Hematopoietic multipotent progenitor cell treated with erythropoietin and hydrocortisone succinate and interleukin-3 and kit ligand, for 15 days (in vitro differentiated cells): ENCODE measurements at places on chromosomes 16 and 17.
A peak's percentile ranks its signal among the peaks of the same experiment; 100 is the strongest.

DNA sequence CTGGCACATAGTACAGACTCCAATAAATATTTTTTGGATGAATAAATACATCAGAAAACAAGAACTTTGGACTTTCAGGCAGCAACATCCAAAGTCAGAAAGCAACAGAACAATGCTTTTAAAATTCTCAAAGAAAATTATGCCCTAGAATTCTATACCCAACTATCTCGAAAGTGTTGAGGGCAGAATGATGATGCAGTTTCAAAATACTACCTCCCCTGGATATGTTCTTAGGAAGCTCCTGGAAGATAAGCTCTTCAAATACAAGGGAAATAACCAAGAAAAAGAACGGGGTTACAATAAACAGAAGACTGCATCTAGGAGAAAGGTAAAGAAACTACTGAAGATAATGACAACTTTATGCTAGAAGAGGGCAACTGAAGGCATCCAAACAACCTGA lies 11.0 kb downstream of the SIAH1 start:
- no peak for DNase-seq

- no peak for DNase-seq
These were observed 13.2 kb upstream of the AATK start for GRCh38 chr17:81179220-81179619.

DNA sequence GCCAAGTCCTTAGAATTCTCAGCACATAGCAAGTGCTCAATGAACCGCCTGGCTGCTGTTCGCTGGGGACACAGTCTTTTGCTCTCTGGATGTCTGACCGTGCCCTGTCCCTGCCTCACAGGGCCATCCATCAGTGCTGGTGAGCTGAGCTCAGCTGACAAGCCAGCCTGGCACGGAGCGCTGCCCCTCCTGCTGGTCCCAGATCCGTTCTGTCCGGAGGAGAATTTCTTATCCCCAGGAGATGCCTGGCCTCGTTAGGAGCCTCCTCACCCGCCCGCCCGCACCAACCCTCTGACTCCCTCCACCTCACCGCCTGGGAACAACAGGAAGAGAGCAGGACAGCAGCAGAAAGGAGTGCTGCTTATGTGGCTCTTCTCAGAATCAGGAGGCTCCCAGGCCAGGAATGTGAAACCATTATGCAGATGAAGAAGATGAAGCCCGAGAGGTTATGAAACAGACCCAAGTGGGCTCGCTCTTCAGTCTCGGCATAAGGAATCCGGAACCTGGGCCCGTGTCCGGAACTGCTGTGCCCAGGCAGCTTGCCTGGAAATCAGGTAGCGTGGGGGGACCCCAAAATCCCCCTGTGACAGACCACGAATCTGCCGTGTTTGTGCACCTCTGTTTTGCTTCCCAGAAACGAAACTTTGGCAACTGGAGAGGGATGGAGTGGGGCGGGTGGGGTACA lies 28.8 kb upstream of the RMI2 start:
- DNase-seq: no peak

DNA sequence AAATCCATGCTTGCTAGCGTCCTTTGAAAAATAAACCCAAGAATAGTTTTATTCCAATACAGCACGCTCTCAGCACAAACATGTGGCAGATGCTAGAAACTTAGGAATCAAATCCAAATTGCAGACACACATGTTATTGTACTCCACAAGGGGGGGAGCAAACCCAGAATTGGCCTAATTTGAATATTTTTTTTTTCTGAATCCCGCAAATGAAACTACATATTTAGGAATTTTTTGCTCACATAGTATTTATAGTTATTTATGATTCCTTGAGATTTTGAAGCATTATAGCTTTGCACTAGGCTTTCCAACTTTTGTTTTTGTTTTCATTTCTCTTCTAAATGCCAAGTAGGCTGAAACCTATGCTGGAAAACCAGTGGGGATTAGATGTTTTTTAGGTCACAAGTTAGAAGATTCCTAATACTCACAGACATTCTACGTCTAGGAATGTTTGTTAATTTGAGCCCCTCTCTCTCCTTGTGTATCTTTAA lies 59.3 kb upstream of the CDH11 start:
- DNase-seq: no peak

- DNase-seq: no peak
These were observed 32.6 kb upstream of the RGS9 start for GRCh38 chr17:65104541-65104940.

- peak; percentile 62 for DNase-seq
These were observed 19.2 kb downstream of the NPRL3 start for GRCh38 chr16:119295-119694.

GRCh38 chr16:19499481-19499880 lies 22.4 kb downstream of the GDE1 start:
- DNase-seq: no peak

GRCh38 chr16:67963292-67963661 lies 5.2 kb downstream of the SLC12A4 start:
- no peak for DNase-seq
